ENCODE measurements at places on chromosomes 1 and 21.

DNA sequence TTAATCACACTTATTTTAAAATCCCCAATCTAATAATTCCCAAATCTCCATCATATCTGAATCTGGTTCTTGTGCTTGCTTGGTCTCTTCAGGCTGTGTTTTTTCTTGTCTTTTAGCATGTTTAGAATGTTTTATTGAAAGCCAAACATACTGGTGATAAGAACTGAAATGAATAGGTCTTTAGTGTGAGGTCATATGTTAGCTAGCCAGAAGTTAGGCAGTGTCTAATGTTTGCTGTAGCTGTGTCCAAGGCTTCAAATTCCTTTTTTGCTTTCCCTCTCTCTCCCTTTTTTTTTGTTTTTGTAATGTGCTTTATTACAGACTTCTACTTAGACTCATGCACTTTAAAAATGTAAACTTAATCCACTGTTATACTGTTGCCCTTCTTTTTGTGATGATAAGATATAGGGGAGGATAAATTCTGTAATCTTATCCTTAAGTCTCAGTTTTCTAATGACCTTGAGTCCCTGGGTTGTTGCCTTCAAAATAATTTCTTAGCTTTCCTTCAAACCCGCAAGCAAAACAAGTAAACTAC lies 725.1 kb downstream of the BRINP3 start:
- no peak for DNase-seq

DNA sequence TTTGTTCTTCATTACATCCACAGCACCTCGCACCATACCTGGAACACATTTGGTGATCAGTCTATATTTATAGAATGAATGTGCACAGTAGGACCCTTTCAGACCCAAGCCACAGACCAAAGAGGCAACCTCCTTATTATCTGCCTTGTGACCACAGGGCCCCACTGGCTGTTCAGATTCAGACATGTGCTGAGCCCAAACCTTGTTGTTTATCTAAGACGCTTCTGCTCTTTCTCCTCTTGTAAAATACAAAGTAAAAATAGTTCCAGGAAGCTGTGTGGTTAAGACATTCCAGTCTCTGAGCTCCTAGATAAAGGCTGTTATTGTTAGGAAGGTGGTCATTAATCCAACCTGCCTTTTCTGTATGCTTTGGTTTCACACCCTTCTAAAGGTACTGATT lies 3.6 kb upstream of the SCMH1 start:
- DNase-seq, result no peak

DNA sequence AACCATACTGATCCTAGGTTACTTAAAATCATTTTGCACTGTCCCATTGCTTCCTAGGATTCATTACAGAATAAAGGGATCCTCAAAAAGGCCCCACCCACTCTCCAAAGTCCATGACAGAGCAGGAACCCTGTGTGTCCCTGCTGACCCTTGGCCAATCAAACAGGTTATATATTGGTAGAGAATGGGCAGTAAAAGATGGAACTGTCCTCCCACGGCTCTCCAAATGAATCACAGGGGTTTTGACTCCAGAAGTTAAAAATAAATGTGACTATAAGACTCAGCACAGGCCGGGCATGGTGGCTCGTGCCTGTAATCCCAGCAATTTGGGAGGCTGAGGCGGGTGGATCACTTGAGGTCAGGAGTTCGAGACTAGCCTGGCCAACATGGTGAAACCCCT lies 65.5 kb downstream of the ACOT7 start:
- DNase-seq, result no peak

DNA sequence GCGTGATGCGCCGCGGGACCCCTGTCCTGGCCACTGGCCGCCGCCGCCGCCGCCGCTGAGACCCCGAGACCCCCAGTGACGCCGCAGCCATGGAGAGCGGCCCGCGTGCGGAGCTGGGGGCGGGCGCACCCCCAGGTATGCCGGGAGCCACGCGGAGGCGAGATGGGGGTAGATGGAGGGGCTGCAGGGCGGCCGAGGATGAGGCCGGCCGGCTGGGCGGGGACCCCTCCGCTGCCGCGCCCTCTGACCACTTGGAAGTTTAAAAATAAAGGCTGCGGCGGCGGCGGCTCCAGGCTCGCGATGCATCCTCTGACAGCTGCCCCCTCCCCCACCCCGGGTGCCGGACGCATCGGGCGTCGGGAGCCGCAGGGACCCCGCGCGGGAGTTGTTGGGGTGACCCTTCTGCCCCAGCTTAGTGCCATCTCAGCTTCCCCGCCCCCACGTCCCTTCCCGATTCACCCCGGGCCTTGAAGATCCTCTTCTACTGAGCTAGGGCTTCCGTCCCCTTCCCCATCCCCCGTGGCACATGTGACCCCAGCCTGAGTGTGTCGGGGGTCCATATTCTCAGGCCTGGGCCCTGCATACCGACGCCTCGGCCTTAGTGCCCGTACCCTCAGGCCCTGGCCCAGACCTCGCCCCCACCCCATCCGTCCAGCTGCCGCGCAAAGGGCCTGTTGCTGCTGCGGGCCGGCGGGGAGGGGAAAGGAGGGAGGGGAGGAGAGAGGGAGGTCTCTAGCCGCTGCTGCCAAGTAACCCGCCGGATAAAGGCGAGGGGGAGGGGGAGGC lies 562 bp downstream of the MAP7D1 start:
- DNase-seq, result peak; percentile 39

GRCh38 chr1:161193561-161194235 lies 5.2 kb downstream of the ADAMTS4 start:
- no peak for DNase-seq

- no peak for DNase-seq
Observed at GRCh38 chr21:45228171-45228641, 59.5 kb downstream of the POFUT2 start.

GRCh38 chr1:113073479-113073950 lies 517 bp downstream of the LRIG2 start:
- no peak for DNase-seq

All from NCI-H1417 (cell line).